Suppressor macrophage treated with lipopolysaccharide for 4 hours (primary cell): ENCODE measurements at places on chromosomes 1 and 21.

DNA sequence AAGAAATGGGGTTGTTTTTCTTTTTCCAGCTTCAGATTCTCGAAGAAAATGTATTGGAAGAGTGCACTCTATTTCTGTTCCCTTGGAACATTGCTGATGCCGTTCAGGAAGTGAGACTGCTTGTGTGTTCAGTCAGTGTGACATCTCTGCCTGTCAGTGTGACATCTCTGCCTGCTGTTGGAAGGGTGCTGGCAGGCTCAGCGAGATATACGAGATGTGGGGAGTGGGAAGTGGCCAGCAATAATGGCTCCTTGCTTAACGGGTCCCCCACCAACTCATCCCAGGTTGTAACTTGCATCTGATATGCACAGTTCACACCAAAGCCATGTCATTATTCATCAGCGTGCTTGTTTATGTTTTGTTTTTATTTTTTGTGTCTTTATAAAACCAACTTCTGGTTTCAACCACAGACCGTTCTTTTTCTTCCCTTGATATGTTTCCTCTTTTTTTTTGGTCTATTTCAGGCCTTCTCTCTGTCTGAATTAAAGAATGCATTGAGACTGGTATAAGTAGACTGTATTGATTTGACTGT, 145.4 kb downstream of the GALNT2 start:
- DNase-seq, result peak; percentile 47

DNA sequence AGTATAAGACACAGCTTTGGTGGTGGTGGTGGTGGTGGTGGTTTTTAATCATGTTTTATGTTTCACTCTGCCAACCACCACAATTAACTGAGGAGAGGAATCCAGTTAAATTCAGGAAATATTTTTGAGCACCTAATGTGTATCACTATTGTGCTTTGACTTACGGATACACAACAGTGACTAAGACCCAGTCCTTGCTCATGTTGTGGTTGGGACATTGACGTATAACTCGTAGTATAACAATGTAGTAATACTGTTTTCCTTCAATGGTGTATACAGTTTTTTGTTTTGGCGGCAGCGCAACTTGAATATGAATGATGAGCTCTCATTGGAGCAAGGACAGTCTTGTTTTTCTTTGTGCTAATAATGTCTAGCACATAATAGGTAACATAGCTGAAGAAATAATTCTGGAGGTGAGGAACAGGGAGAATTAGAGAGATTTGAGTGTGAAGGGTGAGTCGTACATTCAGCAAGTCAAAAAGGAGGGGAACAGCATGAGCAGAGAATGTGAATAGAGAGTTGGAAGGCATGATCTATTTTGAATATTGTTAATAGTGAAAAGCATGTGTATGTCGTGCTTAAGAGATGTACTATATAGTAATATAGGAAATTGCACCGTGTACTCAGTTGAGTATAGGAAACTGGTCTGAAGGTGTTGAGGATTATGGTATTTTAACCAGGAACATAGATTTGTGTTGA, 5.5 kb downstream of the CACYBP start:
- no peak for DNase-seq

GRCh38 chr1:1169429-1170214, 4.1 kb upstream of the TTLL10 start:
- DNase-seq, result no peak

DNA sequence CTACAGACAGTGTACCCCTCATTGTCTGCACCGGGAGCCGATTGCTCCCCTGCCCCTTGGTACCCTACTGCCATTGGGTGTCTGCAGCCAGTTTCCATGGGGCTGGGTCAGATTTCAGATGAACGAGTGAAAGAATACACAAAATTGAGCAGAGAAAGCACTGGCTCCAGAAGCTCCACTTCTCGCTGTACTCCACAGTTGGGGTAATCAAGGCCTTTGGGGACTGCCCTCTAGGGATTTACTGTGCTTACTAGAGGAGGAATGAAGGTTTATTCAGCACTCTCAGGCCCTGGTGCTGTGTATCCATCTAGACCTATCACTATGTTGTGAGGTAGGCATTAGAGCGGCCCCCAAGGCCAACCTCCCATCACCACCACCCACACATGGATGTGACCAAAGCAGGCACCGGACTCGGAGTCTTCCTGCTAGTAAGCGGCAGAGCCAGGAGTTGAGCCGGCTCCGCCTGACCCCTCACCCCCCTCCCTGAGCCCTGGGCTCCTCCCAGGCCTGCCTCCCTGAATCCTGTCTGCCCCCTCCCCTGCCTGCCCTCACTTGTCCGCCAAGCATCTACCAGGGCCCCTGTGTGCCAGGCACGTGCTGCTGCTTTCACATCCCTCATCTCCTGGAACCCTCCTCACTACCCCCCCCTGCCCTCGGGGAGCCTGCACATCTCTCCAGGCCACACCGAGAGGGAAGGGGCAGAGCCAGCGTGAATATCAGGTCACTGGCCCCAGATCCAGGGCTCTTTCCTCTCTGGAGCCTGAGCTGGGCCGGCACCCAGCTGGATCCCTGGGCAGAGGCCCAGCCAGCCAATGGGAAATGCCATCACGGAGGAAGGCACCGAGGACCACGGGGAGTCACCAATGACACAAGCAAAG, 23.3 kb downstream of the KCNN3 start:
- DNase-seq, result no peak

DNA sequence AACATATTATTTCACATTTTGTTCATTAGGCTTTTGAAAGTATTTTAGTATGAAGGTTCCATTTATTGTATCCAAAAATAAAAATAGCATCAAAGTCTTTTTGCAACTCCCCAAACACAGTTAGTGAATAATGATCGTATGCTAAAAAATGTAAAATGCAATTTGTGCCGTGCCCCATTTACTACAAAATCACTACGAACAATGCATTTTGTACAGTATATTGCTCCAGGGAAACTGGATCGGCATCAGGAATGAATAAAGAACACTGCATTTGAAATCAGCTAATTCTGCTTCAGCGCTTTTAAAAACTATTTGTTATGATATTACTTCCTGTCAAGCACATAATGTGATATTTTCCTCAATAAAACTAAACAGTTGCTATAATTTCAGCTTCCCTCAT, 547.8 kb downstream of the DPYD start:
- no peak for DNase-seq

- DNase-seq, result no peak
Observed at GRCh38 chr1:165635823-165636222, 4.8 kb downstream of the MGST3 start.

- no peak for DNase-seq
Observed at GRCh38 chr21:41615613-41616012, 107.7 kb upstream of the TMPRSS2 start.

DNA sequence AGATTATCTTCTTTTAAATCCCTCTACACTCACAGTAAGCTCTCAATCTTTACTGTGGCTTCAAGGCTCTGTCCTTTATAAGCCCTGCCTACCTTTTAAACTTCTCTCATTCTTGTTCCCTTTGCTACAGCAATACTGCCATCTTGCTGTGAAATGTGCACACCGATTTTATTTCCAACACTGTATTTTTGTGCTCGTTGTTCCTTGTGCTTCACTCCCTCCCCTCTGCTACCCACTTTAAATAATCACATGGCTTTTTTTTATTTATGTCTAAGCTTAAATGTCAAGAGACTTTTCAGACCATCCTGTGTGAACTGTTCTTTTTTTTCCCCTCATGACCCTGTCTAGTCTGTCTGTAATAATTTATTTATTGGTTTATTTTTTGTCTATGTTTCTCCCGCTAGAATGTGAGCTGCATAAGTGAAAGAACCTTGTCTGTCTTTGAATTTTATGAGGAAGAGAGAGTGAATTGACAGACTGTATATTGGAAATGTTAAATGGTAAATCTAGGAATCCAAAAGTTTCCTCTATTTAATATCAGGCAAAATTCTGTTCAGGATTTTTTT, 45.7 kb downstream of the ABCD3 start:
- DNase-seq, result peak; percentile 55

DNA sequence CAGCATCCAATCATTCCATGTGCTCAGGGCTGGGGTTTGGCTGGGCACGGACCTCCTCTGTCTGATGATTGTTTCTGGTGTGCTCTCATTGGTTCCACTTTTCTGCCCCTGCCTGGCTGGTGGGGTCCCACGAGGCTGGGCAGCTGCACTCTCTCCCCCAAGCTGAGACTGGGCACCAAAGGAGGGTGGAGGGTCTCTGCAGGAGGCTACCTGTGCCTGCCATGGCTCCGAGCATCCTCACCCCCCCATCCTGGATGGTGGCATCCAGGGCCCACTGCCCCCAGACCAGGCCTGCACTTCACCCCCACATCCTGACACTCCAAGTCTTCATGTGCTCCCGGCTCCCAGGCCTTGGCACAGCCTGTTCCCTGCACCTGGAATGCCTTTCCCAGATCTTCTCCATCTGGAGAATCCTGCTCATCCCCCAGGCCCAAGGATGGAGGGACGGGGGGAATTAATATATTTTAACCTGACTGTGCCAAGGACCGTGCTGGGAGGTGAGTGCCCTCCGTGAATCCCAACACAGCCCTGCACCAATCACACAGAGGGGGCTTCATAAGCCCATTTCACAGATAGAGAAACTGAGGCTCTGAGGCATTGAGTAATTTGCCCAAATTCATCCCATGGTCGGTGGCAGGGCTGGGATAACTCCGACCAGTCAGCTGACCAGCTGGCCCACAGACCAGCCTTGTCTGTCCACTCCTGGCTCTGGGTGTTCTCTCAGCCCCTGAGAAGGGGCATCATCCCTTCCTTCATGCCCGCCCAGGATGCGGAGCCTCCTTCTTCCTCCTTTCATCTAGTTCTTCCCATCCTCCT, 403.4 kb downstream of the MATN1 start:
- DNase-seq, result no peak

- DNase-seq, result no peak
Observed at GRCh38 chr1:66124670-66125069, 332.0 kb downstream of the PDE4B start.

DNA sequence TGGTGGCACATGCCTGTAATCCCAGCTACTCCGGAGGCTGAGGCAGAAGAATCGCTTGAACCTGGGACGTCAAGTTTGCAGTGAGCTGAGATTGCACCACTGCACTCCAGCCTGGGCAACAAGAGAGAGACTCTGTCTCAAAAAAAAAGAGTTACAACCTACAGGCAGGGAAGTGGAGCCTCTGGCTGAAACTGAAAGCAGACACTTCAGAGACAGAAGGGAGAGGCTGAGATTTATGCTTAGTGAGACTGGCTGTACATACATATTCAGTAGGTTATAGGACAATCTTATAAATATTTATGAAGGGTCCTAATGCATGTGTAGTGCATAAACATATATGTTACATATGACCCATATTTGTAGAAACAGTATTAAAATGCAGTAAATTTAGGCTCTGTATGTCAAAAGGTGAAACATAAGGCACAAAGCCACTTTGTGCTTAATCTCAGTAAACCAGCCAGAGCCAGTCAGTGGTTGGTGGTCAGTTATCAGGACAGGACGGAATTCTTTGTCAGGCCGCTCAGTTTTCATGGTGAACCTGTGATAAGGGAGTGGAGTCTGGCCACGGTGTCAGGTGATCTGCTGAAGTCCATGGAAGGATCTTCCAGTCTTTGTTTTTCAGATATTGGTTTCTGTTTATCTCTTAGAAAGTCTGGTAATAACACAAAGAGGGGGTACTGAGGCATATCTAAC, 13.7 kb downstream of the RHEX start:
- peak; percentile 69 for DNase-seq

GRCh38 chr1:155044812-155045657, 6.1 kb upstream of the ADAM15 start:
- peak; percentile 91 for DNase-seq

DNA sequence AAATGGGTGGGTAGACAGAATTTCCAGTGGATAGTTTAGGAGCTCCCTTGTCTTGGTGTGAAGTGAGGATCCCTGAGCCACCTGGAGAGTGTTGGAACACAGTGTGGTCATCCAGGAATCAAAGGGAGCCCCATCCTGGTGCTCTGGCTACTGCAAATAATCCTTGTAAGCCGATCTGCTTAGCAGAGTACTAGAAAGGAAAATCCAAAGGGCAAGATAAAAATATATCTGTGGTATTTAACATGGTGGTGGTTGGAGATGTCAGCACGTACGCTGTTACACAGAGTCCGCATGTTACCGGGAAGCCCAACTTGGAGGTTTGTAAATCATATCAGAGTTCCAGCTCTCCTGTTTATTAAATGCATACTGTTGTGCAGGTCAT, 39.0 kb downstream of the VANGL1 start:
- DNase-seq, result no peak

DNA sequence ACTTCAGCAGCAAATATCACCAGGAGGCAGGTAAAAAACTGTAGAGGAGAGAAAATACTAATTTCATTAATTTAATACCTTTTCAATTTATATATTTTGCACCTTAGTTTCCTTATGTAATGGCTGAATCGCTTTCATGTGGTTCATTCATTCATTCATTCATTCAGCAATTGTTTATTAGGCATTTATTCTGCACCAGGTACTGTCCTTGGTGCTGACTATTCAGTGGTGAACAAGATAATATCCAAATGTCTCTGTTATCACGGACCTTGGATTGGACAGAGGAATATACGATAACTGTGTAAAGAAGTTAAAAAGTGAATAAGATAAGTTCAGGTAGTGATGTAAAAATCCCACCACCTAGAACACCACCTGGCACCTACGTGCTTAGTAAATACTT, 28.8 kb downstream of the TSPAN2 start:
- DNase-seq, result no peak

DNA sequence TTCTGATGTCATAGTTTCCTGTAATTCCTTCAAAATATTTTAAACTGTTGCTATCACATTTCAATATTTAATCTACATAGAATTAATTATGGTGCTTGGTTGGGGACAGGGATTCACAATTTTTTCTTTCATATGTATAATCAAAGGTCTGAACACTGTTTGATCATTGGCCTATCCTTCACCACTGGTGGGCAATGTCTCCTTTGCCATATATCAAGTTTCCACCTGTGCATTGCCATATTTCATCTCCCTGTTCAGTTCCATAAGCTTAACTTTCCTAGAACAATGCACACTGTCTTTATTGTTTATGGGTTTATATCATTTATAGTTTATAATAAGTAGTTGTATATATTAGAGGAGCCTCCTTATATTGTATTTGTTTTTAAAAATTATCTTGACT, 374.9 kb upstream of the PTBP2 start:
- no peak for DNase-seq

GRCh38 chr1:207034208-207034607, 1.7 kb upstream of the C1orf116 start:
- peak; percentile 22 for DNase-seq

DNA sequence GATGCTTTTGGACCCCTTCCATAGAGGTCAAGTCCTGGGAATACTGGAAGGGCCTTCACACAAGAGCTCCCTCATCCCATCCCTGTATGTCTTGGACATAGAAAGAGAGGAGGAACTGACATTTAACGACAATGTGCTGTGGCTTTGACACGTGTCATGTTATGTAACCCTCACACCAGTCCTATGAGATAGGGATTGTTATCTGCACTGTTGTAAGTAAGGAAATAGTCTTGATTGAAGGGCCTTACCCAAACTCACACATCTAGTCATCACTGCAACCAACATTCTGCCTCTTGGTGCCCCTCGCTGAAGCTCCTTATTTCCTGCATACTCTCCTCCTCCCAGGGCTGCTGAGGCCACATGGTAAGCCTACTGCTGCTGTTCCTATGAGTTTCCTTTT, 63.7 kb upstream of the ANGPTL1 start:
- peak; percentile 12 for DNase-seq
